ENCODE measurements at places on chromosomes 5 and 9. TPM values are rescaled to one million over a fixed set of nuclear protein-coding genes. Genes with fewer than 3 reads are reported as not detected.

- no peaks in the 10 kb centered on the region for H3K27me3 ChIP-seq
- H3K27ac ChIP-seq, result peak overlapping the region; percentile 72
- no peaks in the 10 kb centered on the region for H3K36me3 ChIP-seq
- H3K4me1 ChIP-seq, result peaks cover 11% of the 10 kb centered on the region
- H3K4me3 ChIP-seq, result peak overlapping the region; percentile 87
- DNase-seq, result no peak
Measured at GRCh38 chr9:69036309-69036708, 757 bp downstream of the FXN start.

- H3K4me1 ChIP-seq, result no peaks in the 10 kb centered on the region
- H3K4me3 ChIP-seq, result no peak overlapping the region
- DNase-seq, result no peak
Measured at GRCh38 chr5:38347040-38347763, 88.8 kb downstream of the EGFLAM start.

Gene DRD1
- total RNA-seq, result 0.54 TPM

Gene NRG2
- total RNA-seq, result 0.91 TPM

Gene ZFP37
- 1.8 TPM for total RNA-seq

DNA sequence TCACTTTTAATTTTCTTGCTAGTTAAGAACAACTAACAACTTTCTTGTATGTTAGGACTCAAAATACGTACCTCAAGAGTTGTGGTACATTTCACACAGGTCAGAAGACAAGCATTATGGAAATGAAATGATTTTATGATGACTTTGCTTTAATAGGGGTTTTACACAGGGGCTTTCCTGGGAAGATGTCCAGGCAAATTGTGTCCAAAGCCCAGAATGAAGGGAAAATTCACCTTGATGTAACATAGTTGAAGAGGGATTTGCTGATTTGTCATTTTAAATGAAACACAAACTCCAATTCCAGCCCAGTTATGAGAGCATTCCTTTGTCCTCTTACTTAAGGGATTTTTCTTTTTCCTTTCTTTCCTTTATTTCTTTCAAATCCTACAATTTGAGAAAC is 89.2 kb downstream of the ARL15 start:
- no peaks in the 10 kb centered on the region for H3K27me3 ChIP-seq
- H3K27ac ChIP-seq, result no peak overlapping the region
- DNase-seq, result no peak
- no peak overlapping the region for H3K4me3 ChIP-seq

DNA sequence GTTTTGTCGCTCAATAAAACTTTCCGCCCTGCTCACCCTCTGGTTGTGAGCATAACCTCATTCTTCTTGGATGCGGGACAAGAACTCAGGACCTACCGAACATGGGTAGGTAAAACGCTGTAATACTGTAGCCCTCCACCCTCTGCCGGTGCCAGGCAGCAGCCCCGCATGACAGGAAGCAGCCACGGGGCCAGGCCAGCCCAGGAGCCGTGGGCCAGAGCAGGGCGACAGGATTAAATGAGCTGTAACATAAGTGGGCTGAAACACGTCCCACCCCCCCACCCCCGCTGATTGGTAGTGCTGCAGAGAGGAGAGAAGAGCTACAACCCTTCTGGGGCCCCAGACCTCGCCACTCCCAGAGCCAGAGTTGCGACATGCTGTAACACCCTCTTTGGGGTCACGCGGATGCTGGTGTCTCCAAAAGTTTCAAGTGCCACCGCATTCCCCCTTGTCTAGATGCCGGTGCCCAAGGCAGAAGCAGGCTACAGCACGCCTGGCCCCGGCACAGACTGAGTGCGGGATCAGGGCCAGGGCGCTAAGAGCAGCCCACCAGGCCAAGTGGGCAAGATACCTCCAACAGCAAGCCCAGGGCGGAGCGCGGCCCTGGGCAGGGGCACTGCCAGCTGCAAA is 81.8 kb downstream of the FBXW11 start:
- no peaks in the 10 kb centered on the region for H3K4me1 ChIP-seq
- H3K27ac ChIP-seq, result no peak overlapping the region
- no peak for DNase-seq
- no peaks in the 10 kb centered on the region for H3K27me3 ChIP-seq
- H3K36me3 ChIP-seq, result no peaks in the 10 kb centered on the region

DNA sequence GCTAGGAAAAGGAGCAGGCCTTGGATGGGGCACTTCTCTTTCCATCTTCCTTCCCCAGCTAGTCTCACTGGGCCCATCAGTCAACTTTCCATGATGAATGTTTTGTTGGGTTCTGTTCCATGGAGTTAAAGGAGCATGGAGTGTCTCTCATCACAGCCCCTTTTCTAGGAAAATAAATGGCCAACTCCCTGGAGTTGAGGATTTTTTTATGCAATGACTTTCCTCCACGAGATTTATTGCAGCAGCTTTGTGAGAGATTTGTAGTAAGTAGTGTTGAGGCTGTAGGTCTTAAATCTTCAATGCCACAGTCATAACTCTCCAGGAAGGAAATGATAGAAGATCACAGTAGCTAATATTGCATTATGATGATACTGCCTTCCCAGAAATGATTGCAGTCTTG is 45.6 kb upstream of the SLC44A1 start:
- no peaks in the 10 kb centered on the region for H3K27me3 ChIP-seq
- H3K4me3 ChIP-seq, result no peak overlapping the region
- DNase-seq, result no peak
- no peak overlapping the region for H3K27ac ChIP-seq
- no peaks in the 10 kb centered on the region for H3K4me1 ChIP-seq

GRCh38 chr5:142864290-142865260 is 94.4 kb downstream of the ARHGAP26 start:
- H3K36me3 ChIP-seq, result no peaks in the 10 kb centered on the region
- H3K4me1 ChIP-seq, result peaks cover 40% of the 10 kb centered on the region
- no peak for DNase-seq
- H3K27me3 ChIP-seq, result no peaks in the 10 kb centered on the region
- no peak overlapping the region for H3K27ac ChIP-seq
- H3K4me3 ChIP-seq, result no peak overlapping the region

Gene PPP2R2B
- total RNA-seq, result not detected

GRCh38 chr5:137231540-137231939 is 267.6 kb downstream of the SPOCK1 start:
- peaks cover 29% of the 10 kb centered on the region for H3K4me1 ChIP-seq
- no peak for DNase-seq
- peaks cover 7% of the 10 kb centered on the region for H3K27me3 ChIP-seq
- no peak overlapping the region for H3K4me3 ChIP-seq
- no peak overlapping the region for H3K27ac ChIP-seq

DNA sequence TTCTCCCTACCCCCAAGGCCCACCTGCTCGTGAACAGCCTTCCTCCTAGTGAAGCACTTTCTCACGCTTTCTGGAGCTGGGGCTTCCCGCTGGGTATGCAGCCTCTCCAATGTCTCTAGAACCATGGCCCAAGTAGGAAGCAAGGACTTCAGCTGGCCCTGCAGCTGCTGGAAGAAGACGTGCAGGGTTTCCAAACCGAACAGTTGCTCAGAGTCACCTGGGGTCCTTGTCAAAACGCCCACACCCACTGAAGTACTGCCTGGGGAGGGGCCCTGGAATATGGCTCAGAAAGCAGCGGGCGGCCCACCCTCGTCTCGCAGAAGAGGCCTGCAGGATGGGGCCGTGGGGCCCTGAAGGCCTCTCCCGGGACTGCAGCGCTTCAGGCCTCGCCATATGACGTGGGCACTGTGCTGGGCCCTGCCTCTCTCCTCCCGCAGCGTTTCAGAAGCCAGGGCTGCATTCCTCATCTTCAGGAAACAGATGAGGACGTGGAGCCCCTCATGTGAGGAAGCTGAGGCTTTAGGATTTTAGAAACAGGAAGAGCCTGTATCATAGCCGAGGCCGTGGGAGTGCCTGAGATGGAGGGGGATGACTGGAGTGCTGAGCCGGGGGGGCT is 116.0 kb upstream of the LMX1B start:
- H3K27ac ChIP-seq, result no peak overlapping the region
- no peaks in the 10 kb centered on the region for H3K27me3 ChIP-seq
- H3K36me3 ChIP-seq, result no peaks in the 10 kb centered on the region

- H3K27me3 ChIP-seq, result no peaks in the 10 kb centered on the region
- no peak overlapping the region for H3K4me3 ChIP-seq
- H3K27ac ChIP-seq, result no peak overlapping the region
- H3K4me1 ChIP-seq, result peaks cover 13% of the 10 kb centered on the region
- no peak for DNase-seq
Measured at GRCh38 chr9:93194221-93194625, 10.3 kb downstream of the WNK2 start.

GRCh38 chr9:95773053-95773418 is 102.5 kb upstream of the ERCC6L2 start:
- no peaks in the 10 kb centered on the region for H3K4me1 ChIP-seq
- H3K27me3 ChIP-seq, result no peaks in the 10 kb centered on the region
- no peaks in the 10 kb centered on the region for H3K36me3 ChIP-seq
- DNase-seq, result no peak
- H3K27ac ChIP-seq, result no peak overlapping the region
- H3K4me3 ChIP-seq, result no peak overlapping the region

DNA sequence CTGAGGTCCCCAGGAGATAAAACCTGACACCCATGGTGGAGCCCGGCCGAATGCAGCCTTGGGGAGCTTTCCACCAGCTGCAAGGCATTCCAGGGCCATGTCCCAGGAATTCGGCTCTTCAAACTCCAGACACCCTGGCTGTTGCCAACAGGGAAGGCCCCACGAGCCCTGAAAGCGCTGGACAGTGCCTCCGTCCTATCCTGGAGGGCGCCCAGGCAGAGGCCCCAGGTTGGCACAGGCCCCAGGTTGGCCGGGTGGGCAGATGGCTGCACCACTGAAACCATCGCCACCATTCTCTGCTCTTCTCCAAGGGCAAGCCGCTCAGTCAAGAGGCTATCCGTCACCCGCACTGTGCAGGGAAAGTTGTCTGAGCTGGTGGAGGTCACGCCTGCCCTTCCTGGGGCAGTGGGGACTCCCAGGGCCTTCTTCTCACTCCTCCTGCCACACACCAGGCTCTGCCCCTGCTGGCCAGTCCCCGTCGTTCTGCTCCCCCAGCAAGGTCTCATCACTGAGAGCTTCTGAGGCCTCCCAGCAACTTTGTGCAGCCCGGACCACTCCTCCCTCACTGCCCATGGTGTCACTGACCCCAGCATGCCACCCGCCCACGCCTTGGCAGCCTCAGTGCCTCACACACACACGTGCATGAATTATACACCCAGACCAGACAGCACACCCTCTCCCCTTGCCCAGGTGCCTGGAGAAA is 21.2 kb downstream of the SLC6A3 start:
- no peak for DNase-seq
- no peaks in the 10 kb centered on the region for H3K4me1 ChIP-seq
- no peak overlapping the region for H3K27ac ChIP-seq
- H3K36me3 ChIP-seq, result no peaks in the 10 kb centered on the region
- H3K27me3 ChIP-seq, result no peaks in the 10 kb centered on the region

DNA sequence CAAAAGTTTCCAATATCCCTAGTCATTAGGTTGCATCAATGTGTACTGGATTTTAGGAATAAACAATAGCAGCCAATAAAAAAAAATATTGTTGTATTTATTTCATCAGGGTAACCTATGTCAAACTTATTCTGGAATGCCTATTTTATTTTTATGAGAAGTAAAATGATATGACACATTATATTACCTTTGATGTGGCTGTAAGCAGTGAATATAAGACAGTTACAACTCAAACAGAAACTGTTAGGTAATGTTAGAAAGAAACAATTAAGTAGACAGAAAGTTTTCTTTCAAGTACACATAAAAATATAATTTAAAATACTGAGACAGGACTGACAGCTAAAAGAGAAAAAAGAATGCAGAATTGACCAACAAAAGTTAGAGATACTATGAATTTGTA is 65.5 kb downstream of the GNG10 start:
- H3K27ac ChIP-seq, result no peak overlapping the region
- H3K4me3 ChIP-seq, result no peak overlapping the region
- no peaks in the 10 kb centered on the region for H3K27me3 ChIP-seq
- H3K36me3 ChIP-seq, result no peaks in the 10 kb centered on the region
- no peak for DNase-seq

DNA sequence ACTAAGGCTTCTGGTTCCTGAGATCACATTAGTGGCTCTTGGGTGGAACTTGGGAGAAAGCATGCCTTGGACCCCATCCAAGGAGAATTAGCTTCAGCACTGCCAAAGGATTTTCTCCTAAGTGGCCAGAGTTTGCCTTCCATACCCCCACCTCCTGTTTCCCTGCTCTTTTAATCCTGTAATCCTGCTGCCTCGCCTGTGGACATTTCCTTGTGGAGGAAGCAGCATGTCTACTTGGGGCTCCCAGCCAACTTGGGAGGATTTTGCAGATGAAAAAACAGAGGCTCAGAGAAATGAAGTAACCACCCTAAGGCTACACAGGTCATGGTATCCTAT is 1.6 kb downstream of the ARSI start:
- no peak overlapping the region for H3K4me3 ChIP-seq
- DNase-seq, result no peak
- H3K4me1 ChIP-seq, result peaks cover 5% of the 10 kb centered on the region
- H3K27ac ChIP-seq, result no peak overlapping the region
- no peaks in the 10 kb centered on the region for H3K36me3 ChIP-seq

Gene PPP1R26
- 32.0 TPM for total RNA-seq

GRCh38 chr5:54443270-54443669 is 12.2 kb upstream of the HSPB3 start:
- no peak overlapping the region for H3K27ac ChIP-seq
- H3K4me3 ChIP-seq, result no peak overlapping the region
- H3K4me1 ChIP-seq, result no peaks in the 10 kb centered on the region
- DNase-seq, result peak; percentile 8

- H3K4me1 ChIP-seq, result peaks cover 18% of the 10 kb centered on the region
- DNase-seq, result no peak
- peak overlapping the region; percentile 5 for H3K27ac ChIP-seq
- H3K27me3 ChIP-seq, result no peaks in the 10 kb centered on the region
Measured at GRCh38 chr5:149632311-149633251, 51.3 kb downstream of the ARHGEF37 start.

- H3K36me3 ChIP-seq, result no peaks in the 10 kb centered on the region
- DNase-seq, result no peak
- H3K27ac ChIP-seq, result no peak overlapping the region
Measured at GRCh38 chr9:1591310-1591709, 423.8 kb upstream of the SMARCA2 start.

Gene TNFSF15
- not detected for total RNA-seq

DNA sequence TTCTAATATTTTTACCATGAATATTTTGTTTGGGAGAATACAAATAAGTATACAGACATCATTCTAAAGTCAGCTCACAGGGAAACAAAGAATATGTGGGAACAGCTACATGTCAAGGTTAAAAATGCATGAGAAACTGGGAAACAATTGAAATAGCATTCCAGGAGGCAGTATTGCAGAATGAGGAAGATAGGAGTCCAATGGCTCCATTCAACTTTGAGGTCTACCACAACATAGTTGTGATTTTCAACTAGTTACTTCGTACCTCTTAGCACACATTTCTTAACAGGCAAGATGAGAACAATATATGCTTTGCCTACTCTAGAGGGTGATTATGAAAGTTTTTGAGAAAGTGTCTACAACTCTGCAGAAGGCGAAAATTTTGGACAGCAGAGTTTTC is 35.2 kb upstream of the CAST start:
- H3K36me3 ChIP-seq, result no peaks in the 10 kb centered on the region
- H3K27me3 ChIP-seq, result no peaks in the 10 kb centered on the region
- H3K4me1 ChIP-seq, result peaks cover 7% of the 10 kb centered on the region
- DNase-seq, result no peak
- no peak overlapping the region for H3K4me3 ChIP-seq
